Fibroblast of skin of left biceps (primary cell): ENCODE measurements at places on chromosomes 3 and 15.

DNA sequence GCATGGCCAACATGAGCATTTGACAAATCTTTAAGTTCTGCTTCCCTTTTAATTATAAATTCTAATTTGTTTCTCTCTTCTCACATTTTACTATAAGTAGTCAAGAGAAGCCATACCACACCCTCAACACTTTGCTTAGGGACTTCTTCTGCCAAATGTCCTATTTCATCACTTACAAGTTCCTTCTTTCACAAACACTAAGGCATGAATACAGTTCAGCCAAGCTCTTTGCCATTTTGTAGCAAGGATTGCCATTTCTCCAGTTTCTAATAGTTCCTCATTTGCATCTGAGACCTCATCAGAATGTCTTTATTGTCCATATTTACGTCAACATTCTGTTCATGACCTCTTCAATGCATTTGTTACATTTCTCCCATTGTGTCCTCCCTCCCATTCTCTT, 29.4 kb downstream of the SLC22A14 start:
- DNase-seq = no peak

DNA sequence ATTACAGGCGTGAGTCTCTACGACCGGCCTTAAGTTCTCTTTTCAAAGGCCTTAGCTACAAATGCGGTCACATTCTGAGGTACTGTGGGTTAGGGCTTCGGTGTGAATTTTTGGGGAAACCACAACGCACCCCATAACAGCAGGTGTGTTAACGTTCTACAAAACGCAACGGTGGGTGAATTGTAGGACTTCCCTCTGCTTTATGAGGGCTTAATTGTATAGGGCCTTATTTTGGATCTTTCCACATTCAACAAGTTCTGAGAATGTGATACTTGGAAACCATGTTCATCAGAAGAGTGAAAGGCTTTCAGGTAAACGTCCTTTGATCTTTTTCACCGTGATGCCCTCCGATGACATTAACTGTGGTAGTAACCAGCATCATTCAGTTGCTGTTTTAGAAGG, 998.6 kb upstream of the CFAP20DC start:
- DNase-seq = no peak

DNA sequence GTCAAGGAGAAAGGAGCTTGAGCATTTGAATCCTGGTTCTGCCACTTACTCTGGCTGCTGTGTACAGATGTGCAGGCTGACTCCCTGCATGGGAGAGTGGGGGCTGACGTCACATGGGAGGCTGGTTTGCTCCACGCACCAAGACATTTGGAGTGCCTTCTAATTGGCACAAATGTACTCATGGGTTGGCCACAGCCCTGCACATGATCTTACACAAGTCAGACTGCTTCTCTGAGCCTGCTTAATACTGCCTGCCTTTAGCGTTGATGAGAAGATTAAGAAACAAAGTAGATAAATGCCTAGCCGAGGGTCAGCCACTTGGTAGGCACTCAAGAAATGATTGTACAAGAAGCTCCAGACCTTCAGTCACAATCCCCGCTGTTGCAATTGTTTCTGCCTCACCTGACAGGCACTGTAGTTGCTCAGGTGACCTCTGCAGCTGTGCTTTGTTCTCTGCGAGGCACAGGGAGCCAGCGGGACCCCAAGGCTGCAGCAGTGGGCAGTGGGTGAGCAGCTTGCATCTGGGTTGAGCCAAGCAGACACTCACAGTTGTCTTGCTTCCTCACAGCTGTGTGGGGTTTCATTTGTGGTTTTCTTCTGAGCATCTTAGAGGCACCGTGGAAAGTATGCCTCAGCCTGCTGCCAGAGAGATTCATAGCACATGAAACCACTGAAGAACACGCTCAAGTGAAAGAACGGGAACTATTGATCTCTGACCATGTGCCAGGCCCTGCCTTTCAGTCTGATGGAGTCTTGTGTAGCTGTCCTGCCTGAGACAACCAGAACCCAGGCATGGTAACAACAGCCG, 33.1 kb downstream of the GRK7 start:
- DNase-seq = peak; percentile 47

- DNase-seq = no peak
Observed at GRCh38 chr15:85752491-85752961, 42.2 kb downstream of the KLHL25 start.

DNA sequence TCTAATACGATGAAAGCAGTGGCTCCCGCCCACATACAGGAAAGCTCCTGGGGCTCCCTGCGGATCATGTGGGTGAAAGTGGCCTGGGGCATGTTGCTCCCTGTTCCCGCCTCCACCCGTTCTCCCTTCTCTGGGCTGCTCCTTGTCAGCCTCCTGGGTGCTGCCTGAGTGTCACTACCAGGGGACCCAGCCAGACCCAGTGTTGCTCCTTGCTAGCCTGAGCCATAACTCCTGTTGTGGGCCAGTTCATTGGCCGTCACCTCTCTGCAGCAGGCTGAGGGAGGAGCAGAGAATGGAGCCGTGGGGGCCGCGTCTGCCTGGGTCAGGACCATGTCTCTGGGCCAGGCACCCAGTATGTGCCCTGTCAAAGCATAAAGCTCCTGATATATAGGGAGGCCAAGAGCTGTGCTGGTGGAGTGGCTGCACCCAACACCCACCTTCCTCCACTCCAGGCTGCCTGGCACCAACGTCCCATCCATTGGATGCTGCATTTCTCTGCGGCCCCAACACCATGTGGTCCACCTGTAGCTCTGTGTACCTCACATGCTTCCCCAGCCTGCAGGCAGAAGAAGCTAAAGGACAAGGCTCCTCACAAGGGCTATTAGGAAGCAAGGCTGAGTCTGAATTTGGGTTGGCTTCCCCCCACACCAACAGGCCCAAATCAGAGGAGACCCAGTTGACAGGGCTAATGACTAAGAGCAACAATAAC, 40.5 kb downstream of the KLF13 start:
- DNase-seq = no peak

DNA sequence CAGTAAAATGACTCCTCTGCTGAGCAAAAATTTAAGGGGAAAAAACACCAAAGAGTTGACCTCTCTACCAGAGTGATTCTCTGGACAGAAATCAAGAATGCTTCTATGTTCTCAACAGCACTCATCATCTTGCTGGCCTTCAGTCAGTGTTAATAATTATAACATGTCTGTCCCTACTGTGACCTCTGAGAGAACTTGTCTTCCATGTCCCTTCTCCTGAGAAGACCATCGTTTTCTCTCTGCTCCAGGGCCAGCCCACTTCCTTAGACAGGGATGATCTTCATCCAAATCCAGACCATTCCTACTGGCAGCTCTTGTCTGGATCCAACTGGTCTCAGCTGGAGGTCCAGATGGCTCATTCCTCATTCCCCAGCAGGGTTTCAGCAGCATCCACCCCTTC, 139.0 kb upstream of the NECTIN3 start:
- peak; percentile 35 for DNase-seq

DNA sequence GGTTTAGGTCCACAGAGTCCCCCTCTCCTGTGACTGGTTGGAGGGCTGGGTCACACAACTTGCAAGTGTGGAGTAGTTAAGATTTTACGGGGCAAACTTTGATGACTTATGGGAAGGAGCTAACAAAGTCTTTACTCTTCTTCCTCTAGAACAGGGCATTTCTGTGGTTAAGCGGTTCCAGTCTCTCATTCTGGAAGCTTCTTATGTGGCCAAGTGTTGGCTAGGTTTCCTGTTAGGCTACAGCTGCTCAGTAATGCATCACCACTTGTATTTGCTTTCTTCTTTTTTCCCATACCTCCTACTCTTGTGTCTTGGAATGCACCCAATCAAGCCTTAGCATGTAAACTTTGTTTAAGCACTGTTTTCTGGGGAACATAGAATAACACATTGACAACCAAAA, 100.6 kb upstream of the PLAAT1 start:
- no peak for DNase-seq

DNA sequence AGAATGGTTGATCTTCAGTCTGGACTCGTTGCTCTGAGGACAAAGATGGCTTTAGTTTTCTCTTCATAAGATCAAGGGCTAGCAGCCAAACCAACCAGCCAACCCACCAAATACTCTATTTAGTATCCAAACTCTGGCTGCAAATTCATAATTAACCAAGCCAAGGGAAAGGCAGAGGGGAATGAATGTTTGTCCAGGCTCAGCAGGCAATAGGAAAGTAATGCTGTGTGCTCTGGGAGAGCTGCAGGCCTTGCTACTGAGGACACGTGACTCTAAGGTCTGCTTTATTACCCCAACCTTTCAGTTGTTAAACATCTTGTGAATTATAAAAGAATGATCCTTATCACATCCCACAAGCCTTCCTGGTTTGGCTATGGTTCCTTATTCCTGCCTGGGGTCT, 52.3 kb upstream of the GALNT15 start:
- no peak for DNase-seq

GRCh38 chr3:22634433-22634832, 568.7 kb upstream of the UBE2E2 start:
- no peak for DNase-seq

GRCh38 chr3:105610473-105610872, 243.8 kb downstream of the ALCAM start:
- no peak for DNase-seq
